ENCODE measurements at places on chromosomes 2 and 18.
A peak's percentile ranks its signal among the peaks of the same experiment; 100 is the strongest.

DNA sequence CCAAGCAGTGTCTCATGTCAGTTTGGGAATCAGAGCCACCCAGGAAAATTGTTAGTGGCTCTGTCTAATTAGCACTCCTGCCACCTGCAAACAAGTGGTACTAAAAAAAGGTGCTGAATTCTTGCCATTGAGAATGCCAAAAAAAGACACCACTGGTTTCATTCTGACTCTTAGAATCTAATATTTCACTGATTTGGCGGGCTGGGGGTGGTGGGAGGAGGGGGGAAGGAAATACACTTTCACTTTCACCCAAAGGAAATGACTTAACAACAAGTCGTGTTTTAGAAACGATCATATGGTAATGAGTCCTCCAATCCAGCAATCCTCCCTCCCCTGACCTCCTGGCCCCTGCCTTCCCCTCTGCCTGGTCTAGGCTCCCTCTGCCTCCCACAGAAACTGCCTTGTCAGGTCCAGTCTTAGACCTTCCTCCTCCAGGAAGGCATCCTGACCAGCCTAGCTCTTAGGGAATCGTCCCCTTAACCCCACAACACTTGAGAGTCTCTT is 4.4 kb upstream of the KLHL29 start:
- DNase-seq: peak; percentile 53

GRCh38 chr18:49335677-49336076 is 124.8 kb downstream of the DYM start:
- peak; percentile 13 for DNase-seq

DNA sequence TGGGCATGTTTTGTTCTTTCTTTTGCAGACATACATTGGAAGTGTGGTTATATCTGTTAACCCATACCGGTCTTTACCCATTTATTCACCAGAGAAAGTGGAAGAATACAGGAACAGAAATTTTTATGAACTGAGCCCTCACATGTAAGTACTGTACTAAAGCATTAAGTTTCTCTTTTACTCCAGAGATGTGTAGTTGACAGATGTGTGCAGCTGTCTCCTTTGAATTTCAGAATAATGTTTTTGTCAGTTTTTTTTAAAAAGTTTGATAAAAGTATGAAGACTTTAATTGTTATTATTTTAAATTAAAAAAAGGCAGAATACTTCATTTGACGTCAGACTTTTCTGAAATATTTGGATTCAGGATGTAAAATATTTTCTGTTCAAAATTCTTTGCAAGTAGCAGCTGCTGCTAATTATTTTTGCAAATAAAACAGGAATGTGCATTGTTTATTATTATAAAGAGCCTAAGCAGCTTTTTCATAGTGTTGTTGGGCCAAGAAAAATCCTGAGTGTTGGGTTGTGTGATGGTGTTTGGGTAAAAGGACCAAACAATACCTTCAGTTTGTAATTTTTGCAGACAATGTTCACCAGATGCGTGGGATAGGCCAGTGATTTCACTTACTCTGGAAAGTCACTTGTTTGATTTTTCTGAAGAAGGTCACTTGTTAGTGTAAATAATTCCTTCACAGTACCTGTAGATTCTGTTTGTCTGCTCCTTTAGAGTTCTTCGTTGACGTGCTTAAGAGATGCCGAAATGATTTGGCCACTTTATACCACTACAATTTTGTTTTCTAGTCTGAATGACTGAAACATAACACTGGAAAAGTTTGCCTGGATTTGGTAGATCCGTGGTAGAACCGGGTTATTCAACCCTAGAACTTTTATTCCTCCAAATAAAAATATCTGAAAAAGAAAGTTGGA is 51.1 kb downstream of the MYO1B start:
- DNase-seq: no peak

DNA sequence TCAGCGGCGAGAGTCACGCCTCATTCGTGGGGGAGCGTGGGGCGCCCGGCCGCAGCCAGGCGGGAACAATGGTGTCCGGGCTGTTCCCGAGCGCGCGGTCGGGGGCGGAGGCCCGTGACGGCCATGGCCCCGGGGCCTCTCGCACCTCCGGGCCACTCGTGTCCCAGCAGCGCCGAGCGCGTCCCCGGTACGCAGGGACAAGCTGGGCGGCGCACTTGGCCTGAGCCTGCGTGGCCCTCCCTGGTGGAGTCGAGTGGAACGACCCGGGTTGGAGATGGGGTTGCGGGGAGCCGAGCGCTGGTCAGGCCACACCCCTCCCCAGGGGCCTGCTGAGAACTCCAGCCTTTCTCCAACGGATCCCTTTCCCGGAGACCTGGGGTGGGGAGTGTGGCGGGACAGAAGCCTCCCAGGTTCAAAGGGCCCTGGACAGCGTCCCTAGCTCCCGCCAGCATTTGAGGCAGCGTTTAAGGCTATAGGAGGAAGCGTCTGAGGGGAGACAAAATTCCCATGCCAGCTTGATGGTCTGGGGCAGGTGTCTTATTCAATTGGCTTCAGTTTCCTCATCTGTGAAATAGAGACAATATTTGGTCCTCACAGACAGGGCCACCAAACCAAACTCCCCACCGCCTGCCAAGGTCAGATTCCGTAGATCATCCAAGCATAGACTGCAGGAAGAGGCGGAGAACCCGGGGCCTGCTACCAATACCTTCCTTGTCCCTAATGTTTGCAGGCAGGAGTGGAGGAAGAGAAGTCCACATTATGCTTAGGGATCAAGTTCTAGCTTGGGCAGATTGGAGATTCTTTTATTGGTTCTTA is 553 bp downstream of the CNDP2 start:
- DNase-seq: peak; percentile 41

GRCh38 chr2:101762451-101763171 is 65.1 kb downstream of the MAP4K4 start:
- no peak for DNase-seq

GRCh38 chr2:237125967-237126366 is 40.3 kb downstream of the COPS8 start:
- no peak for DNase-seq

Data from CD4-positive, alpha-beta T cell treated with Interleukin-6 for 4 hours (primary cell).